ENCODE measurements at places on chromosomes 11 and 22.

DNA sequence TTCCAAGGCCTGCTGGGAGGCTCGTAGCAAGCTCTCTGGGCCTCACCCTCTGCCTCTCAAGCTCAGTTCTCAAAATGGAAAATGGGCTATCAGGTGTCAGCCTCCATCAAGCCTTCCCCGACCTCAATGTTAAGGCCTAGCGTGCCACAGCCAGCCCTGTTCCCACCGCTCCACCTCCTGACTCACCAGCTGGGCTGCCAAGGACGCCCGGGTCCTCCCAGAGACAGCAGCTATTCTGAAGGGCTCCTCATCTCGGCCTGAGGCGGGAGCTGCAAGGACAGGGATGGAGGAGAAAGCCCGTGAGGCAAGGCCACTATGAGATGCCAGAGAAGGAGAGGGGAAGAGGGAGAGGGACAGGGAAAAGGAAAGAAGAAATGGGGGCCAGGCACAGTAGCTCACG lies 19.9 kb downstream of the ARAP1 start:
- DNase-seq, result peak; percentile 11

DNA sequence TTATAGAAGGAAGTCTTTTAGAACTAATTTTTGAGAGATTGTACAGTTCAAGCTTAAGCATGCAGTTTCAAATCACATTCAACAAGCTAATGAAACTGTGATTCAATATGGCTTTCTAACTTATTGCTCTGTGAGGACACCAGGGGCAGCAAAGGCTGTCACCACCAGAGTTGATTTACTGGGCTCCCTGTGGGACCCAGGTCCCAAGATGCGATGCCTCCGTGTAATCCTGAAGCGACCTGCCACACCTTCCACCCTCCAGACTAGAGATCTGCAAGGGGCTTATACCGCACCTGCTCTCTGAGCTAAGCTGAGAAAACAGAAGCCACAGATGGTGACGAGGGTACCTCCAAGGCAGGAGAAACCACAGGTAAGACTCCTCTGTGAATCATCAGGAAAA lies 918 bp upstream of the OR51Q1 start:
- no peak for DNase-seq

- DNase-seq, result no peak
These were observed 30.5 kb upstream of the PPARA start for GRCh38 chr22:46119729-46120419.

- DNase-seq, result no peak
These were observed 95.4 kb downstream of the RNF169 start for GRCh38 chr11:74844072-74844471.

GRCh38 chr11:1484695-1485503 lies 1.7 kb downstream of the MOB2 start:
- no peak for DNase-seq

- no peak for DNase-seq
These were observed 42.9 kb downstream of the LRRC32 start for GRCh38 chr11:76627606-76628005.

- DNase-seq, result peak; percentile 71
These were observed 69.1 kb downstream of the CTTN start for GRCh38 chr11:70467201-70468085.

DNA sequence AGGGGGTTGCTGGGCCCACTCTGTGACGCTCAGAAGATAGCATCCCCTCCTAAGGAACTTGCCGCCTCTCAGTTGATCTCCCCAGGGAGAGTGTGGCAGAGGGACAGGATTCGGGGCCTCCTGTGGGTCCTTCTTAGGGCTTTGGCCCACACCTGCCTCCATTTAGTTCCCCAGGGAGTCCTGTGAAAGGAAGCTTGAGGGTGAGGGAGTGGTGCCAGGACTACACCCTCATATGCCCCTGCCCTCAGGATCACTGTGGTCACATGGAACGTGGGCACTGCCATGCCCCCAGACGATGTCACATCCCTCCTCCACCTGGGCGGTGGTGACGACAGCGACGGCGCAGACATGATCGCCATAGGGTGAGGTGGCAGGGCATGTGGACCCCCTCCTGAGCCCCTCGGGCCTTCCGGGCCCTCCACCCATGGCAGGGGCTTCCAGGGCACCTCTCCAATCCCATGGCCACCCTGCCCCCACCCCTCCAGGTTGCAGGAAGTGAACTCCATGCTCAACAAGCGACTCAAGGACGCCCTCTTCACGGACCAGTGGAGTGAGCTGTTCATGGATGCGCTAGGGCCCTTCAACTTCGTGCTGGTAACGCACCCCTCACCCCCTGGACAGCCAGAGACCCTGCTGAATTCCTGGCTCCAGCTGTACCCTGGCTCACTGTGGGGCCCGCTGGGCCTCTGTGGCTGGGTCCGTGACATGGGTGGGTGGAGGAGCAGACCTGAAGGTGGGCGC lies 3.5 kb downstream of the INPP5J start:
- no peak for DNase-seq

- no peak for DNase-seq
These were observed 26.8 kb upstream of the GRIK4 start for GRCh38 chr11:120484722-120485121.

DNA sequence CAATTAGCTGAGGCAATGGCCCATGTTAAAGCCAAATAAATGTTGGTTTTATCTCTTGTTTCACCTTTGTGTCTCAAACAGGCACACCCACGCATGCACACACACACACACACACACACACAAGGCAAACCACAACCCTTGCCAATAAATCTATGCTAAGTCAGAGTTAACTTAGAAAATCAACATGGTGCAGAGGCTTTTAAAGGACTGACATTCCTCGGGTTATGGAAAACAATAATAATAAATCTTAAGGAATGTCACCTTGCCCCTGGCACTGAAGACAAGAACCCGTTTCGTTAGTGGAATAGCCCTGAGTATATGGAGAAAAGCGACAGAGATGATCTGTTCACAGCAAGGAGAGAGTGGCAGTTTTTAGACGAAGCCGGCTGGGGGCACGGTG lies 326.3 kb downstream of the NTM start:
- no peak for DNase-seq

DNA sequence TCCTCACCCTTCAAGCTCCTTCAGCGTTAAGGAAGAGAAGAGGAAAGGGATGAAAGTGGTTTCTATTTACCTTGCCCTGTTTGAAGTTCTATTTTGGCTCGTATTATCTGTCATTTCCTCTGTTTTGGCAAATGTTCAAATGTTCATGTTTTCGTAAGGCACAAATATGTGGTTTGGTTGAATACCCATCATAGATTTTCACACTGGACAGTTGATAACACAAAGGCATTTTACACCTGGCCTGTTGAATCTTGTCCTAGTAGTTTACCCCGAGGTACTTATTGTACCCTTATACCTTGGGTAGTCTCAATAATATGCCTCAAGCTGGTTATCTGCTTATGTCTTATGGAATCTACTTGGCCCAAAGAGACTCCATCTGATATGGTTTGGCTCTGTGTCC lies 706.9 kb downstream of the METTL15 start:
- no peak for DNase-seq

GRCh38 chr11:122399375-122399774 lies 256.1 kb upstream of the UBASH3B start:
- DNase-seq, result no peak

- peak; percentile 22 for DNase-seq
These were observed 39.3 kb upstream of the BSX start for GRCh38 chr11:123020968-123021367.

DNA sequence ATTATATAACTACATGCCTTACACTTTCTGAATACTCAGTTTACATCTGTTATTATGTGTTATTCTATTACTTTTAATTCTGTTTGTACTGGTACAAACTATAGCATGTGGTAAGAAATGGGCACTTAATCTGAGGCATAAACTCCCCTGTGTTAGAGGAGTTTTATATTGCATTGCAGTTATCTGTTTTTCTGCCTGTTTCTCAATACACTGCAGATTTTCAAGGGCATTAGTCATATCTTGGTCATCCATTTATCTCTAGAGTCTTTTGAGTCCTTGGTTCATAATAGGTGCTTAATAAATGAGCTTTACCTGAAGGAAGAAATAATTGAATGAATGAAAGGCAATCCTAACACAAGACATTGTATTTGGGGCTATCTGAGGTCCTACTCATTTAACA lies 182.9 kb upstream of the CTSC start:
- no peak for DNase-seq

- no peak for DNase-seq
These were observed 37.7 kb upstream of the B3GAT1 start for GRCh38 chr11:134449713-134450112.

DNA sequence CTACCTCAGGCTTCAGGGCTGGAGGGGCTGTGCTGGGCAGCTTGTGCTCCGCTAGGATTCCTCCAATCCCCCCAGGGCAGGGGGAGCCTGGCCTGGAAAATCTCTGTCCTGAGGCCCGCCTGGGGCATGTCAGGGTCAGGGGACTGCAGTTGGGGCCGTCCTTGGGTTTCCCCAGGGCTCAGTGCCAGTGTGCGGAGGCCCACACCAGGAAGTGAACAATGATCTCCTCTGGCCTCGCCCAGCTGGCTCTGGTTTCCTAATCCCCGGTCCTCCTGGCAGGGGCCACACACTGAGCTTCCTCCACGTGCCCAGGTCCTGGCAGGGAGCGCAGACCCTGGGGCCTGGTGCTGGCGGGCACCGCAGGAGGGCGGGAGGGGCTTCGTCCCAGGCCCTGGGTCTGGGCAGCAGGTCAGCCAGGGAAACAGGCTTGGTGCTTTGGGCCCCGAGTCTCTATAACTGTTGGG lies 1.4 kb upstream of the MUC2 start:
- DNase-seq, result no peak

DNA sequence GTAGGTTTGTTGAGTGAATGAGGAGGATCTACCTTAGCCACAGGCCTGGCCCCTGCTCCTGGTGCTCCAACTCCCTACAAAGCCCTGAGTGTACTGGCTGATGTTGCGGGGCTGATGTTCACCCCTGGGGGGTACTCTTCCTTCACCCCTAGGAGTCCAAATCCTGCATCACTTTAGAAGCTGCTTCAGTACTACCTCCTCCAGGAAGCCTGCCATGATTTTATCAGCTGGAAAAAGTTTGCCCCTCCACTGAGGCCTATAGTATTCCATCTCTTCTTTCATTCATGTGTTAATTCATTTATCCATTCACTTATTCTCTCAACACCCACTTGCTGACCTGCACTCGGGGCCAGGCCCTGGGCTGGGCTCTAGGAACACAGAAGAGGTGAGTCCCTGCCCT lies 7.8 kb downstream of the SHISAL1 start:
- DNase-seq, result no peak

- no peak for DNase-seq
These were observed 26.4 kb downstream of the AMOTL1 start for GRCh38 chr11:94794287-94795168.

- no peak for DNase-seq
These were observed 353.2 kb downstream of the ETS1 start for GRCh38 chr11:128234143-128234542.

- DNase-seq, result no peak
These were observed 122.7 kb downstream of the FCHSD2 start for GRCh38 chr11:73019449-73019848.

GRCh38 chr11:74678041-74678440 lies 53.2 kb downstream of the CHRDL2 start:
- DNase-seq, result no peak

DNA sequence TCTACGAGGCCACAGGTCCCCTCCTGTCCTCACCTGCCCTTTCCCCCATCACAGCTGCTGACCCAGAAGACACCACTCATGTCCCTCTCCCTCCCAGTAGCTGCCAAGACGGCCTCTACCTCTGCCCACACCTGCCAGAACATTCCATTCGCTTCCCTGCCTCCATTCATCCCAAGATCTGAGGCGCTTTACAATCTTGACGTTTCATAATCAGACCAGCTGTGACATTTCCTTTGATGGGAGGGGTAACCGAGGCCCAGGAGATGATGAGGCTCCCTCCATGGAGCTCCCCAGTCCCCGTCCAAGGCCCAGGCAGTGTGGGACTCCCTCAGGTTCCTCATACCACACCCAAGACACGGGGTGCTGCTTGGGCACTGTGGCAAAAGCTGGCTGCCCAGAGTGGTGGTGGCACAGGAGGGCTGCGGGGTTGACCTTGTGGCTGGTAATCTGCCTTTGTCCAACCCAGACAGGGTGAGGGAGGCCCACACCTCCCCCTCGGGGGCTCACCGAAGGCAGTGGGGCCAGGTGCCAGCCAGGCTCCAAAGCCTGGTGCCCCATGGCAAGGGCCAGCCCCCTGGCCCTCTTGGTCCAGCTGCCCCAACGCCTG lies 17.3 kb downstream of the PHLDA2 start:
- no peak for DNase-seq

- no peak for DNase-seq
These were observed 1.9 kb upstream of the CARD16 start for GRCh38 chr11:105046898-105047579.

GRCh38 chr11:23097891-23098290 lies 237.6 kb upstream of the CCDC179 start:
- no peak for DNase-seq

- no peak for DNase-seq
These were observed 39.0 kb downstream of the UVRAG start for GRCh38 chr11:75853971-75854370.

- DNase-seq, result no peak
These were observed 720.1 kb downstream of the BRD1 start for GRCh38 chr22:49107561-49107960.

DNA sequence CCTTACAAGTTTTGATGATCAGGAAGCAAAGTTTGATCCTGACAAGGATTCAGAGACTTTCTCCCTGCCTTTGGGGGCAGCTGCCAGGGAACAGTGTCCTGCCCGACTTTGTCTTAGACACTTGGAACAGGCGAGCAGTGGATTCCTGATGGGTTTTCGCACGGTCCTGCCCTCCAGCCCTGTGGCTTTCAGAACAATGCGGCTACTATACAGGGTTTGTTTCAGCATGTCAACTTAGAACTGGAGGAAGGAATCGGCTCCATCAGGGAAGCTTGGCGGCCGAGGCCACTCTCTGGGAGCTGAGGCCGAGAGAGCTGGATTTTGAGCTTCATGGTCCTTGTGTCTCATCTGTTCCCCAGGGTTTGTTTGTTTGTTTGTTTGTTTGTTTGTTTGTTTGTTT lies 11.5 kb downstream of the ANO1 start:
- DNase-seq, result no peak

GRCh38 chr22:37302674-37303555 lies 20.6 kb downstream of the CYTH4 start:
- no peak for DNase-seq

GRCh38 chr11:126333142-126333541 lies 22.3 kb upstream of the ST3GAL4 start:
- no peak for DNase-seq

- DNase-seq, result no peak
These were observed 54.2 kb upstream of the FGF3 start for GRCh38 chr11:69873166-69874077.

GRCh38 chr22:12601870-12602779 lies 2925.9 kb upstream of the OR11H1 start:
- no peak for DNase-seq
